CD4-positive, alpha-beta T cell treated with Interleukin-15 for 4 hours (primary cell): ENCODE measurements at places on chromosomes 3 and 15.

DNA sequence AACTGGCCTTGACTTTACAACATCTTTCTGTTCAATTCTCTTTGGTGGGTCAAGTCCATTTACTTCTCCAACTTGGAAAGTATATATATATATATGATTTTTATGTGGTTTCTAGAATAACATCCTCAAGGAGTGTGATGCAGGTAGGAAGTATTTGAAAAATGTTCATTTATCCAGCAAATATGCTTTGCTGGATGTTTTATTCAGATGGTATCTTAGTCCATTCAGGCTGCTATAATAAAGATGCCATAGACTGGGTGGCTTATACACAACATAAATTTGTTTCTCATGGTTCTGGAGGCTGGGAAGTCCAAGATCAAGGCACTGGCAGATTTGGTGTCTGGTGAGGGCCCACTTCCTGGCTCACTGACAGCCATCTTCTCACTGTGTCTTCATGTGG lies 168.7 kb upstream of the RASGRP1 start:
- DNase-seq: no peak

DNA sequence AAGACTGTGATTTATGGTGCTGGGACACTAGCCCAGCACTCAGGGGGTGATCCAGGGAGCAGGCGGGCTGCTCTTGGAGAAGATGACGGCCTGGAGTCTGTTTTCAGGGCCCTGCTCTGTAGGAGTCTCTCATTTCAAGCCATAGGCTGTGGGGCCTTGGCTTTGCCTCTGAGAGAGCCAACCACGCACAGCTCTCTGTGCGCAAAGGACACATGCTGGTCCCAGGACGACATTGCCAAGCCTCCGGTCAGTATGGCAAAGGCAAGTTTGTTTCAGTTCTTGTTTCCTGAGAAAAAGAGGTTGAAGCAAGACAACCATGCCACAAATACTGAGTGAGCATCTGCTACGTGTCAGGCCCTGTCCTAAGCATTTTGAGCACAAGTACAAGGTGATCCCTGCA lies 197.1 kb downstream of the EPHB1 start:
- DNase-seq: no peak

DNA sequence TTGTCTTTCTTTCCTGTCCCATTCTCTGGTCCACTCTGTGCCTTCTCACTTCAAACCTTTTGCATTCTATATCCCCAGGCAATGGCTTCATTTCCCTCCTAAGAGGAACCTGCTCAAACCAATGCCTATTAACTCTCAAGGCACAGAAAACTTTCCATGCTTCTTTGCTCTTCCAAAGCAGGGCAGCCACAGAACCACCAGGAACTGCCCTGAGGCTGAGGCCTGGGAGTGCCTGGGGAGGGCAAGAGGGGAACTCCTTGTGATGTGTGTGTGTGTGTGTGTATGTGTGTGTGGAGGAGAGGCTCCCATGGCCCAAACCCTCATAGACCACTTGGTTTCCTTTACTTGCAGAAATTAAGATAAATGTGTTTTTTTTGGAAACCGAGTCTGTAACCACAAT lies 14.1 kb upstream of the PGPEP1L start:
- DNase-seq: no peak

DNA sequence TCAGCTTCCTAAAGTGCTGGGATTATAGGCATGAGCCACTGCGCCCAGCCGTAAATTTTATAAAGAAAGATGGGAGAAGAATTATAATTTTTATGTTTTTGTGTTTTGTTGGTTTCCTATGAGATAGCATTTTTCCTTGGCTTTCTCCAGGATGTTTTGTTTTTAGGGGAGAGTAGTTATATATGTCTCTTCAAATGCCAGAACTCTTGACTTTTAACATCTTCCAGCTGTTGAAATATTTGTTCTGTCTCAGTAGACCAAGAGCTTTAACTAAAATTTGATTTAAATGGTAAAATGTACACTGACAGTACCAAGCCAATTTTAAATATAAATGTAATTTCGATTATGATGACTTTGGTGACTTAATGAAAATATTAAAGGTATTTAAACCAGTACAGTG lies 96.8 kb downstream of the DHX36 start:
- DNase-seq: no peak

GRCh38 chr15:100866386-100867330 lies 13.0 kb upstream of the ALDH1A3 start:
- no peak for DNase-seq

DNA sequence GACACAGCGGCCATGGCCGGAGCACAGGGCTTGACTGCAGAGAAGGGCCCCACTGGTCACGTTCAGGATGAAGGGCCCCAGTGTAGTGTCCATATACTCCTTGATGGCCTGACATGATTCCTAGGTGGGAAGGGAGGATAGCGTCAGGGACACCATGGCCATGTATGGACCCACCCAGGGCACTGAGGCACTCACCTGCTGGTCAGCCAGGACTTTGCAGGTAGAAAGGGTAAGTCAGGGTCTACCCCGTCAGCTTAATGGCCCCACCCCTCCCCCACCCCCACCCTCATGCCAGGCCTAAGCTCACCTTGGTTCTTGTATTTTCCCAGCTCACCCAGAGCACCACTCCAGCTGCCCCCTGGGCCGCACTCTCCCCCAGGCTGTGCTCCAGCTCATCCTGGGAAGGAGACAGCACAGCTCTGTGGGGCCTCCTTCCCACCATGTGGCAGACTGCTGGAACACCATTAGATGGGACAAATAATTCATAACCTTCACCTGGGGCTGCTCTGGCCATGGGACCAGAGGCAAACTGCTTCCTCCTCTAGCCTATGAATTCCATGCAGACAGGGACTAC lies 1.6 kb upstream of the HYAL3 start:
- DNase-seq: no peak
